Naive thymus-derived CD4-positive, alpha-beta T cell (primary cell): ENCODE measurements at places on chromosomes 13 and 19. TPM values are rescaled to one million over a fixed set of nuclear protein-coding genes. Genes with fewer than 3 reads are reported as not detected.

GRCh38 chr19:18441804-18442788 is 4.2 kb upstream of the ISYNA1 start:
- no peaks in the 10 kb centered on the region for H3K27me3 ChIP-seq
- H3K36me3 ChIP-seq = no peaks in the 10 kb centered on the region
- H3K4me3 ChIP-seq = no peak overlapping the region
- peaks cover 7% of the 10 kb centered on the region for H3K4me1 ChIP-seq
- H3K27ac ChIP-seq = peak overlapping the region; percentile 40
- DNase-seq = no peak

- H3K27ac ChIP-seq = no peak overlapping the region
- H3K36me3 ChIP-seq = no peaks in the 10 kb centered on the region
- H3K27me3 ChIP-seq = no peaks in the 10 kb centered on the region
- H3K4me3 ChIP-seq = no peak overlapping the region
- no peaks in the 10 kb centered on the region for H3K4me1 ChIP-seq
Measured at GRCh38 chr13:105084931-105085330, 1450.5 kb downstream of the EFNB2 start.

DNA sequence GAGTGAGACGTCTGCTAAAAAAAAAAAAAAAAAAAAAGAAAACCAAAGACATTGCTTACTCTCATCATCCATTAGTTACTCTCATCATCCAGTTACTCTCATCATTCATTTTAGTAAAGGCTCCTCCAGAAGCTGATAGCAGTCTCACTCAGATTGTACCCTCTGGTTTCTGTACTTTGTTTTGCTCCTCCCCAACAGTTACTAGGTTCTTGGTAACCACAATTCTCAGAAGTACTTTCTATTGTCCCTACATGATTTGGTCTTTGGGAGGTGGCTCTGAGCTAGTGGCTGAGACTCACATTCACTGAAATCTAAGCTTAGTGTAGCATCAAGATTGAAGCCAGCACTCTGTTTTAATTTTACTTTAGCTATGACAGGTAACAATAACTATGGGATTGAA is 14.3 kb downstream of the ERICH4 start:
- H3K27me3 ChIP-seq = no peaks in the 10 kb centered on the region
- H3K4me3 ChIP-seq = no peak overlapping the region
- H3K4me1 ChIP-seq = peaks cover 17% of the 10 kb centered on the region
- DNase-seq = peak; percentile 65
- peak overlapping the region; percentile 6 for H3K27ac ChIP-seq

DNA sequence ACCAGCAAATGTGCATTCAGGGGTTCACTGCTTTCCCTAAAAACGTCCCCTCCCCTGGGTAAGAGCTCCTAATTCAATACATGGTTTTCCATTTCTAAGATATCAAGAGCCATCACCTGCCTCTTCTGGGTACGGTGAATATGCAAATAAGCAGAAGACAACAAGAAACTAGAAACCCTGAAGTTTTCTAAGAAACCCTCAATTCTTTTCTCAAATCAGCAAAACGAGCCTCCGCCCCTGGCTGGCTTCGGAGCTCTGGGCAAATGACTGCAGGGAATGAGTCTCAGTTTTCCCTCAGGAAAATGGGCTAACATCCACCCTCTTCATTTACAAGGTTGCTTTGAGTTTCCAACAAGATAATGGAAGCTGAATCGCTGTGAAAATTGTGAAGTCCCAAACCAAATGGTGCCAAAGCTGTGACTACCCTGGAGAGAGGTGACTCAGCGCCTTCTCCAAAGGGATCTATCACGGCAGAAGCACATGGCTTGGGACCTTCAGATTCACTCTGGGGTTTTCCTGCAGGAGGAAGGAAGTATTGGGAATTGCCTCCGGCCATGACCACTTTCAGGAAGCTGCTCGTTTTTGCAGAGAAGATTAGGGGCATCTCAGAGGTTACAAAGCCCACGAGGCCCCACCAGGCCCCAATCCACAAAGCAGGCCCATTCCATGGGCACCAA is 26.6 kb downstream of the KLF2 start:
- H3K4me3 ChIP-seq = no peak overlapping the region
- peak overlapping the region; percentile 63 for H3K27ac ChIP-seq
- H3K36me3 ChIP-seq = no peaks in the 10 kb centered on the region
- DNase-seq = no peak

GRCh38 chr19:42199440-42200115 is 17.9 kb downstream of the DEDD2 start:
- peak overlapping the region; percentile 82 for H3K27ac ChIP-seq
- peak overlapping the region; percentile 52 for H3K4me3 ChIP-seq
- peaks cover 75% of the 10 kb centered on the region for H3K4me1 ChIP-seq
- peaks cover 4% of the 10 kb centered on the region for H3K36me3 ChIP-seq

- H3K4me3 ChIP-seq = peak overlapping the region; percentile 92
- DNase-seq = peak; percentile 96
- no peaks in the 10 kb centered on the region for H3K27me3 ChIP-seq
- H3K4me1 ChIP-seq = peaks cover 45% of the 10 kb centered on the region
- peak overlapping the region; percentile 91 for H3K27ac ChIP-seq
Measured at GRCh38 chr19:55384920-55385723, 610 bp upstream of the RPL28 start.

- H3K27ac ChIP-seq = peak overlapping the region; percentile 93
- no peaks in the 10 kb centered on the region for H3K27me3 ChIP-seq
- H3K4me3 ChIP-seq = peak overlapping the region; percentile 75
Measured at GRCh38 chr19:1275976-1276627, 772 bp downstream of the FAM174C start.

DNA sequence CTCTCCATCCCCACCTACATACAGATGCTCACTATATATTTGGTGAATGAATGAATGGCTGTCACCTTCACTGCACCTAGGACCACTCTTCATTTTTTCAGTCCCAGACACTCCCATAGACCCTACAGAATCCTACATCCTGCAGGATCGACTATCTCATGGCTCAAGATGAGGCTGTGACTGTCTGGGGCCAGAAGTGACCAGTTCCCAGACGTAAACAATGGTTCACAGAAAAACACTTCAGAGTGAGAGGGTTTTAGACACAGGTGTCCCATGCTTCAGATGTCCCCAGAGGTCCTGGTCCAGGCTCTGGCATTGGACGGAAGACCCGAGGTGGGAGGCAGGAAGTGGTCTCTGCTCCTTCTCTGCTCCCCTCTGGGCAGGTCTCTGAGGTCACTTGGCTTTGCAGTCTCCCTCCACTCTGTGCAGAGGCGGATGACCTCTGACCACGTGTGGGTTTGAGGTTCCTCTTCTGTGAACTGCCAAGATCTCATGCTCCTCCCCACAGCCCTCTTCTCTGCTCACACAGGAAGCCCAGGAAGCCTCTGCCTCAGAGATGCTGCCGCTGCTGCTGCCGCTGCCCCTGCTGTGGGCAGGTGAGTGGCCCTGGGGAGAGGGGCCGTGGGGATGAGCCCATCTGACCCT is 24.9 kb downstream of the SIGLEC7 start:
- H3K4me1 ChIP-seq = peaks cover 15% of the 10 kb centered on the region
- H3K36me3 ChIP-seq = no peaks in the 10 kb centered on the region
- no peak for DNase-seq
- H3K27ac ChIP-seq = no peak overlapping the region
- H3K27me3 ChIP-seq = no peaks in the 10 kb centered on the region

Gene NCCRP1
- polyA plus RNA-seq = not detected

Gene SRRM5
- 1.3 TPM for polyA plus RNA-seq
